ENCODE measurements at places on chromosomes 6 and 20. TPM values are rescaled to one million over a fixed set of nuclear protein-coding genes. Genes with fewer than 3 reads are reported as not detected.

- H3K27me3 ChIP-seq = no peaks in the 10 kb centered on the region
- no peak overlapping the region for H3K4me3 ChIP-seq
- H3K27ac ChIP-seq = no peak overlapping the region
These were observed 134.9 kb downstream of the UST start for GRCh38 chr6:148881593-148882311.

PHIP gene
- total RNA-seq = 10.0 TPM

DNA sequence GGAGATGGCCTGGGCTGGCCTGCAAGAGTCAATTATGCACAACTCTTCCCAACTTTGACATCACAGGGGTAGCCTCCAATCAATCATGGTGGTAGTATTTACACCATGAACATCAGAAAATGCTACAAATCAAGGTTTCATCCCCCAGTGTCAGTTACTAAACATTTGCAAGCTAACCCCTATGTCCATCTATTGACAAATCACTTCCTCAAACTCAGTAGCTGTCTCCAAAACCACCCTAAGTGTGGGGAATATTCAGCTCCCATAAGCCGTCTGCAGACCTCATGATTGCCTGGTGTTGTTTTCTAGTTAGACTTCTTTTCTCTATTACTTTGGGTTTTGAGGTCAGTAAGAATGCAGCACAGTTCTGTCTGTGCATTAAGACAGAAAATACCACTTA is 200.8 kb upstream of the RIN2 start:
- H3K4me1 ChIP-seq = no peaks in the 10 kb centered on the region
- no peak overlapping the region for H3K27ac ChIP-seq
- no peaks in the 10 kb centered on the region for H3K27me3 ChIP-seq
- H3K4me3 ChIP-seq = no peak overlapping the region
- no peaks in the 10 kb centered on the region for H3K36me3 ChIP-seq

- no peak overlapping the region for H3K4me3 ChIP-seq
- no peak overlapping the region for H3K27ac ChIP-seq
- H3K4me1 ChIP-seq = no peaks in the 10 kb centered on the region
- DNase-seq = no peak
These were observed 1.7 kb downstream of the POPDC3 start for GRCh38 chr6:105178110-105178509.

DNA sequence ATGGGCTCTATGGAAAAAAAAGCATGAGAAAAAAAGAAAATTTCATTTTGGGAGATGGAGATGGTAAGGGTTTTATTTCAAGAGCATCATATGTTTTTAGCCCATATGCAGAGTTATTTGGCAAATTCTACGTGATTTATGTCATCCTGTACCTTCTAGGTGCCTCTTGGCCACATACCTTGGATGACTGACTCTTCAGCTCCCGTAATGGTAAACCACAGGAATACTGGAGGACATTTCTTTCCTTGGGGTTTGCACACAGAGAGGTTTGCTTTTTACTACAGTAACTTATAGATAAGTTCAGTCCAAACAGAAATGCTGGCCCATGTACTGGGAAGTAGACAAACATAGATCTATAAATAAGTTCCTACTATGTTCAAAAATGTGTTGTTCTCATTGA is 132.2 kb downstream of the SH3BGRL2 start:
- H3K4me1 ChIP-seq = no peaks in the 10 kb centered on the region
- no peak for DNase-seq
- no peak overlapping the region for H3K27ac ChIP-seq
- H3K36me3 ChIP-seq = no peaks in the 10 kb centered on the region

PKIB gene
- 1.2 TPM for total RNA-seq

DNA sequence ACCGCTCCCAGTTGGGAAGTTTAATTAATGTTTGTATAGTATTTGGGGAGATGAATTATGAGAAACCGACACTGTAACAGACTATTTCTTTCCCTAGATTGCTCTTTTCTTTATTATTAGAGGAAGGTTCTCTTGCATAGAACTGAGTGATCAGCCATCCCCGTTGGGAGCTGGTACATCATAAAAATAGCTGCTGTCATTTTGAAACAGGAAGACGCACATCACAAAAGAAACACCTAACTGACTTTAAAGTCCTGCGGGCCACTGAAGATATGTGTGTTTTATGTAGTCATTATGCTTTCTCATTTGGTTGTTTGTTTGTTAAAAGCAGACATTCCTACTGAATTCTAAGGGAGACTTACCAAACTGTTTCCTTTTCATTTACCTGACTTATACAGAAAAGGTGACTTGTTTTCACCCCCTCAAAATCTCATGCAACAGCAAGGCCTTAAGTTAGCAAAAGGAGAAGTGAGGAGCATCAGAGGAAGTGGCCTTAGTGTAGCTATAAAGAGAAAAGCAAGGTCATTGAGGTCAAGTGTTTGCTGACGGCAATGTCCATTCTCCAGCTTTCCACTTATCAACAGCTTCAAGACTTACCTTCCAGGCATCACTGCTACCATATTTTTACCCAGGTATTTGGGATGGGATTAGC is 91.0 kb downstream of the PKHD1 start:
- no peaks in the 10 kb centered on the region for H3K36me3 ChIP-seq
- H3K4me3 ChIP-seq = no peak overlapping the region
- no peak overlapping the region for H3K27ac ChIP-seq
- no peak for DNase-seq
- H3K4me1 ChIP-seq = no peaks in the 10 kb centered on the region
- no peaks in the 10 kb centered on the region for H3K27me3 ChIP-seq

MUC21 gene
- not detected for total RNA-seq

DNA sequence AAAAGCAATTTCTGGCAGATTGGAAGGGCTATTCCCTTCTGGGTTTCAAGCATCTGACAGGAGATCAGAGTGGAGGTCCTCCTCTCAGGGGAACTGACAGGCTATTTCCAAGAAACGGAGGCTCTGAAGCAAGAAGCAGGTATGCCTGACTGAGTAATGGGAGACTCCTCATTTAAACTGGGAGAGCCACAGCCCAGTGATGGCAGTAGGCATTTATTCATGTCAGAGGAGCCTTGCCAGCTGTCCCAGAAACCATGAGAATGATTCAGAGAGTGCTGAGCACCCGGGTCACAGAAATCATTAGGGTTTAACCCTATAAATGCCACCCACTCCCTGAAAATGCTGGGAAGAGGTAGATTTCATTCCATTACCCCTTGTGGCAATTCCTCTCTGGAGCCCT is 247.5 kb upstream of the RNF217 start:
- H3K36me3 ChIP-seq = no peaks in the 10 kb centered on the region
- H3K4me3 ChIP-seq = no peak overlapping the region
- H3K27me3 ChIP-seq = no peaks in the 10 kb centered on the region
- DNase-seq = no peak
- no peak overlapping the region for H3K27ac ChIP-seq
- H3K4me1 ChIP-seq = no peaks in the 10 kb centered on the region

GRCh38 chr20:44542890-44543289 is 21.0 kb upstream of the SERINC3 start:
- DNase-seq = no peak
- no peaks in the 10 kb centered on the region for H3K27me3 ChIP-seq
- peaks cover under 1% of the 10 kb centered on the region for H3K4me1 ChIP-seq
- no peak overlapping the region for H3K4me3 ChIP-seq

PHF1 gene
- 28.5 TPM for total RNA-seq

NKX2-2 gene
- total RNA-seq = 3.9 TPM

GRCh38 chr6:133380723-133381122 is 139.6 kb downstream of the EYA4 start:
- no peaks in the 10 kb centered on the region for H3K4me1 ChIP-seq
- no peak overlapping the region for H3K27ac ChIP-seq
- H3K4me3 ChIP-seq = no peak overlapping the region
- no peak for DNase-seq
- H3K36me3 ChIP-seq = no peaks in the 10 kb centered on the region
- no peaks in the 10 kb centered on the region for H3K27me3 ChIP-seq

GRCh38 chr6:158383542-158383941 is 71.3 kb downstream of the TULP4 start:
- no peak overlapping the region for H3K27ac ChIP-seq
- H3K4me3 ChIP-seq = no peak overlapping the region
- no peaks in the 10 kb centered on the region for H3K27me3 ChIP-seq
- DNase-seq = no peak

TBX18 gene
- total RNA-seq = 0.09 TPM

GRCh38 chr20:12306107-12306506 is 388.4 kb downstream of the BTBD3 start:
- H3K27ac ChIP-seq = no peak overlapping the region
- no peaks in the 10 kb centered on the region for H3K36me3 ChIP-seq
- no peaks in the 10 kb centered on the region for H3K4me1 ChIP-seq
- no peak for DNase-seq
- no peak overlapping the region for H3K4me3 ChIP-seq
- H3K27me3 ChIP-seq = no peaks in the 10 kb centered on the region

- no peaks in the 10 kb centered on the region for H3K36me3 ChIP-seq
- H3K4me3 ChIP-seq = no peak overlapping the region
- DNase-seq = no peak
- H3K27ac ChIP-seq = no peak overlapping the region
- no peaks in the 10 kb centered on the region for H3K27me3 ChIP-seq
- H3K4me1 ChIP-seq = no peaks in the 10 kb centered on the region
These were observed 170.0 kb downstream of the TAF4 start for GRCh38 chr20:61895686-61896057.

DEFB121 gene
- not detected for total RNA-seq

- no peak overlapping the region for H3K4me3 ChIP-seq
- no peak overlapping the region for H3K27ac ChIP-seq
- no peak for DNase-seq
- H3K36me3 ChIP-seq = no peaks in the 10 kb centered on the region
These were observed 281.4 kb downstream of the CD83 start for GRCh38 chr6:14398953-14399352.

TNXB gene
- 5.2 TPM for total RNA-seq

DNA sequence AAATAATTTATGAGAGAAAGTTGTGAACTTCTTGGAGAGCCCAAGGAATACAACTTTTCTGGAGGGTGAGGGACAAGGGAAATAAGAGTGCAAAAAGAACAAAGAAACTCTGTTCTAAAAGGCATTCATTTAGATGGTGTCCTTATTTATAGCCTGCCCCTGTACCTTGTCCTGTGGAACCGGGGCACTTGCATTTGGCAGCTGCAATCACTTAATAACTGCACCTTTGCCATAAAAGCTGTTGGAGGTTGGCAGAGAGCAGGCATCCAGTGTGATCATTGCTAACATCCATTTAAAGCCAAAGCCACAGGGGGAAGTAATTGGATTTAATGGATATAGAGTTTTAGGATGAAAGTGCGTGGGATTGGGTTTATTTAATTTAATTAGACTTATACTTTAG is 50.8 kb upstream of the SGK1 start:
- no peaks in the 10 kb centered on the region for H3K36me3 ChIP-seq
- H3K4me1 ChIP-seq = peaks cover 6% of the 10 kb centered on the region
- no peaks in the 10 kb centered on the region for H3K27me3 ChIP-seq
- DNase-seq = no peak
- H3K27ac ChIP-seq = no peak overlapping the region
- no peak overlapping the region for H3K4me3 ChIP-seq

DNA sequence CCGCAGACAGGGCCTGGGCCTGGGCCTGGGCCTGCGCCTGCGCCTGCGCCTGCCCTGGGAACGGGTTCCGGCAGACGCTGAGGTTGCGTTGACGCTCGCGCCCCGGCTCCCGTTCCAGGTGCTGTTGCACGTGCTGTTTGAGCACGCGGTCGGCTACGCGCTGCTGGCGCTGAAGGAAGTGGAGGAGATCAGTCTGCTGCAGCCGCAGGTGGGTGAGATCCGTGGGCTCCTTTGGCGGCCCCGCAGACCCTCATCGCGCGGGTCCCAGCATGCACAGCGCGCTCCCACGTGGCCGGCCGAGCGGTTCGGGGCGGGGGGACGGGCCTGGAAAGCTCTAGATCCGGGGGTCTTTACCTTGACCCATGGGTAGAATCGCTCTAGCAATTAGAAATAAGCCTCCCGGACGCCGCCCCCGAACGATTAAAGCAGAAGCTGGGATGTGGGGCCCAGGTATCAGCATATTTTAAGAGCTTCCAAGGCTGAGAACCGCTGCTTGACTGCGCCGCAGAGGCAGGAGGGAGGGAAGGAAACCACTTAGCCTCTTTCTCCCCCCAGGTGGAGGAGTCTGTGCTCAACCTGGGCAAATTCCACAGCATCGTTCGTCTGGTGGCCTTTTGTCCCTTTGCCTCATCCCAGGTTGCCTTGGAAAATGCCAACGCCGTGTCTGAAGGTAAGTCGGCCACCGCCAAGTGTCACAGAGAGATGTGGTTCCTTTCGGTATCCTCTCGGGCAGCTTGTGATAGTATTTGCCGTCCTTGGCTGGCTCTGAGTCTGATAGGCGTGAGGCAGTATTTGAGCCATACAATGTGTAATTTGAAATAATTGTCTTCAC is 508 bp downstream of the NOP56 start:
- H3K27me3 ChIP-seq = no peaks in the 10 kb centered on the region
- peaks cover 7% of the 10 kb centered on the region for H3K36me3 ChIP-seq
- peaks cover 7% of the 10 kb centered on the region for H3K4me1 ChIP-seq
- no peak for DNase-seq
- peak overlapping the region; percentile 78 for H3K27ac ChIP-seq

GRCh38 chr20:610130-611046 is at the start of gene TCF15:
TSS of gene TCF15 (minus strand) at chr20:610309. CDS start at chr20:610237, 72 bp downstream.
- H3K27ac ChIP-seq = no peak within 1 kb of the TSS
- H3K27me3 ChIP-seq = no peaks in the 10 kb centered on the region
- H3K4me1 ChIP-seq = no peaks in the 10 kb centered on the region
- no peaks in the 10 kb centered on the region for H3K36me3 ChIP-seq

PAQR8 gene
- total RNA-seq = 0.88 TPM

DPPA5 gene
- not detected for total RNA-seq

DNA sequence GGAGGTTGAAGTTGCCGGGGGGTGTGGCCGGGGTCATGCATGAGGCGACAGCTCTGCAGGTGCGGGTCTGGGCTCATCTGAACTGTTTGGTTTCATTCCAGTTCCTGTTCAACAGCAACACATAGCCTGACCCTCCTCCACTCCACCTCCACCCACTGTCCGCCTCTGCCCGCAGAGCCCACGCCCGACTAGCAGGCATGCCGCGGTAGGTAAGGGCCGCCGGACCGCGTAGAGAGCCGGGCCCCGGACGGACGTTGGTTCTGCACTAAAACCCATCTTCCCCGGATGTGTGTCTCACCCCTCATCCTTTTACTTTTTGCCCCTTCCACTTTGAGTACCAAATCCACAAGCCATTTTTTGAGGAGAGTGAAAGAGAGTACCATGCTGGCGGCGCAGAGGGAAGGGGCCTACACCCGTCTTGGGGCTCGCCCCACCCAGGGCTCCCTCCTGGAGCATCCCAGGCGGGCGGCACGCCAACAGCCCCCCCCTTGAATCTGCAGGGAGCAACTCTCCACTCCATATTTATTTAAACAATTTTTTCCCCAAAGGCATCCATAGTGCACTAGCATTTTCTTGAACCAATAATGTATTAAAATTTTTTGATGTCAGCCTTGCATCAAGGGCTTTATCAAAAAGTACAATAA is 72.5 kb downstream of the PTPN1 start:
- no peak for DNase-seq
- H3K27ac ChIP-seq = no peak overlapping the region
- H3K27me3 ChIP-seq = no peaks in the 10 kb centered on the region
- no peak overlapping the region for H3K4me3 ChIP-seq
- H3K36me3 ChIP-seq = peaks cover 9% of the 10 kb centered on the region

GRCh38 chr6:169082817-169083507 is 170.7 kb downstream of the THBS2 start:
- H3K27ac ChIP-seq = no peak overlapping the region
- no peak overlapping the region for H3K4me3 ChIP-seq
- H3K27me3 ChIP-seq = no peaks in the 10 kb centered on the region
- no peaks in the 10 kb centered on the region for H3K4me1 ChIP-seq
- no peak for DNase-seq
